ENCODE measurements at places on chromosomes 3 and 15.

DNA sequence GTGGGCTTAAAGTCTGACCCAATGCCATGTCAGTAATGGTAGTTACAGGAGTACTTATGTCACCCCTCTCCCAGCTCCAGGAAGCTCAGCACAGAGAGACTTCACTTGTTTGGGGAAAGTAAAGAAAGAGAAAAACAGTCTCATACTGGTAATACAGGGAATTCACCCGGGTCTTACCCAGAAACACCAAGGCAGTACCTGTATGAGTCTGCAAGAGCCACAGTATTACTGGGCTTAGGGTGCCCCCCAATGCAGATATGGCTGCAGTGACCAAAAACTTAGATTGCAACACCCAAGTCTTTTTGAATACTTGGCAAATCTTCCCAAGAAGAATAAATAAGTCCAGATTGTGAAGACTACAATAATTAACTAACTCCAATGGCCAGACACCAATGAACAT is 622.1 kb downstream of the IGSF11 start:
- no peak for DNase-seq

GRCh38 chr3:45537970-45538640 is 56.4 kb upstream of the LIMD1 start:
- no peak for DNase-seq

- no peak for DNase-seq
Observed at GRCh38 chr3:123085293-123085931, 18.6 kb downstream of the PDIA5 start.

- DNase-seq = no peak
Observed at GRCh38 chr3:69322158-69322509, 63.8 kb downstream of the FRMD4B start.

GRCh38 chr15:67945951-67946700 is 106.3 kb upstream of the RNU6-1 start:
- no peak for DNase-seq

DNA sequence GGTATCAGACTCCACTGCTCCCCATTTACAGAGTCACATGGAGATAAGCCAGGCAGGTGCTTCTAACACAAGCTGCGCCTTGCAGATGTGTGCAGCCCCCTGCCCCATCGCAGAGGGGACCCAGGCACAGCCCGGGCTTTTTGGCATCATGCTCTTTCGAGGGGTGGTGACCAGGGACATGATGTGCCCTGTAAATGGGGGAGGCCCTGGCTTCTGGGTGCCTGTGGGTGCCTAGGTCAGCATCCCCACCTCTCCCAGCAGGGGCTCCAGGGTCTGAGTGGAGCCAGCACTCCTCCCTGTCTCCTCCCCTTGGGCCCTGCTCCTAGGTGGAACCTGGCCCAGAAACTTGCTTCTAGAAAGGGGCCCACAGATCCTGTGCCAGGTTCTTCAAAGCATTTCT is 15.2 kb downstream of the TRPM1 start:
- no peak for DNase-seq

GRCh38 chr15:93360976-93361375 is 272.0 kb upstream of the RGMA start:
- no peak for DNase-seq

DNA sequence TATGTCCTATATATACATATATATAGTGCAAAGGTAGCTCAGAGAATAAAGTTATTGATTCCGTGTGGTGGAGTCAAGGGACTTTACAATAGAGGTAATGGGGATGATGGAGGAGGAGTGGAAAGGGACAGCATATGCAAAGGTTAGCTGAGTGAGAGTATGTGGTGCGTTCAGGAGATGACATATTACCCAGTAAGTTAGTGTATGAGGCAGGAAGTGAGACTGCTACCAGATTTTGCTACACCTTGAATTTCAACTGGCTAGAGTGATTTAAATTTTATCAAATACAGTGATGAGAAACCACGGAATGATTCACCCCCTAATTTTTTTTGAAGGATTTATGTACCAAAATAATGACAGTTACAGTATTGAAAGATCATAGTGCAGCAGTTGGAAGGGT is 2.8 kb downstream of the ACTL6A start:
- no peak for DNase-seq

GRCh38 chr3:47669026-47669749 is 90.5 kb upstream of the CSPG5 start:
- DNase-seq = no peak

DNA sequence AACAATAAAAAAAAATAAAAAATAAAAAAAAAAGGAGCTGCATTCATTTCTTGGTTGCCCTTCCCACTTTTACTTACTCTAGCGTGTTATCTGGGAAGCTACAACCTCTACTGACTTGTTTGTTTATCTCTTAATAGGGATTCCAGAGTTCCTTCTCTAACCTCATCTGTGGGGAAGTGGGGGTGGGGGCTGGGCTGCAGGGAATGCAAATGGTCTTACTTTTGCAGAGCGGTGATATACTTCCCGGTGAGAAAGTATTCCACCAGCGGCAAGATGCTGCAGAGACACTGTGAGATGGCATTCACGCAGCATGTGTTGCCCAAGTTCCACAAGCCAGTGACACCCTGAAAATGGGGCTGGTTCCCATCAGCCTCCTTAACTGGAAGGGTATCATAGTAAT is 2.1 kb downstream of the USP50 start:
- DNase-seq = no peak

DNA sequence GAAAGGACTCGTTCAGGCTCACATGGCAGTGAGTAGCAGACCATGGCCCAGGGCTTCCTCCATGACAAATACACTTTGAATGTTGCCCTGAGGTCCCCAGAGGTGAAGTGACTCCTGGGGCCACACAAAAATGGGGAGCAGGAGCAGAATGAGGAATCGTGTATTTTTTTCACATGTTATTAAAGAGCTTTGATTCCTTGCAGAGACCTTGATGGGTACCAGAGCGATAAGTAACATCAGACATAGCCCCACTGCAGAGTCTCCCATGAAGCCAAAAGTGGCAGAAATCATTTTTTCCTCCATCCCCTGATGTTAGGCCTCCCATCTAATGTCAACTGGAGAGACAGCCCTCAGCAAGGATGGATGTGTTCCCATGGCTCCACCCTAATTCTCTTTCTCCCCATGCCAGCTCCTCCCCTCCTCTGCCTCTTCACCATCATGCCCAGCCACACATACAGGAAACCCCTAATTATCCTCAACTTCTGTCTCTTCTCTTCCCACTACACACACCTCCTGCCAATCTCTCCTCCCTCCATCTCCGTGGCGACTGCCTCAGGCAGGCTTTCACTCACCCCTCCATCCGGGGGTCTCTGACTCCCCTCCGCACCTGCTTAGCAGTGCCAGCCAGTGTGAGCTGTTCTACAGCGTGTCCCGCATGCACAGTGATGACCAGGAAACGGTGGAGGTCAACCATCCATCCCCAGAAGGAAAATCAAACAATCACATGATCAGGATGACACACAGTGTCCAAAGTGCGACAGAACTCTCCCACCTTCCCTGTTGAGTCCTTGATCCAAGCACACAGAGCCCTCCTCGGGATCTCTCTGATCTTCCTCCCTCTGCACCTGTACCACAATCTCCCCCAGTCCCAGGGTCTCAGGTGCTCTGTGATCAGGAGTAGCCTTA is 7.1 kb upstream of the SSUH2 start:
- no peak for DNase-seq

- DNase-seq = no peak
Observed at GRCh38 chr3:134836921-134837320, 41.9 kb downstream of the EPHB1 start.
